Activated T-helper 2 cell treated with anti-CD3 and anti-CD28 coated beads, Interferon-gamma antibody, Interleukin-2, Interleukin-4, amounts not matched to agents 10 μg/mL and 5 μg/mL and 100 μg/mL, durations not matched to agents 14 hours and 24 hours and 36 hours (primary cell): ENCODE measurements at places on chromosomes 12 and 14. TPM values are rescaled to one million over a fixed set of nuclear protein-coding genes. Genes with fewer than 3 reads are reported as not detected.
A peak's percentile ranks its signal among the peaks of the same experiment; 100 is the strongest.

- no peak for DNase-seq
Observed at GRCh38 chr12:108955225-108955835, 65.5 kb downstream of the SVOP start.

SLC6A12 gene
- total RNA-seq, result 0.37 TPM in 1 of 2 replicates, not detected in the other

- DNase-seq, result no peak
Observed at GRCh38 chr12:70919176-70919575, 1.4 kb downstream of the PTPRR start.

DNA sequence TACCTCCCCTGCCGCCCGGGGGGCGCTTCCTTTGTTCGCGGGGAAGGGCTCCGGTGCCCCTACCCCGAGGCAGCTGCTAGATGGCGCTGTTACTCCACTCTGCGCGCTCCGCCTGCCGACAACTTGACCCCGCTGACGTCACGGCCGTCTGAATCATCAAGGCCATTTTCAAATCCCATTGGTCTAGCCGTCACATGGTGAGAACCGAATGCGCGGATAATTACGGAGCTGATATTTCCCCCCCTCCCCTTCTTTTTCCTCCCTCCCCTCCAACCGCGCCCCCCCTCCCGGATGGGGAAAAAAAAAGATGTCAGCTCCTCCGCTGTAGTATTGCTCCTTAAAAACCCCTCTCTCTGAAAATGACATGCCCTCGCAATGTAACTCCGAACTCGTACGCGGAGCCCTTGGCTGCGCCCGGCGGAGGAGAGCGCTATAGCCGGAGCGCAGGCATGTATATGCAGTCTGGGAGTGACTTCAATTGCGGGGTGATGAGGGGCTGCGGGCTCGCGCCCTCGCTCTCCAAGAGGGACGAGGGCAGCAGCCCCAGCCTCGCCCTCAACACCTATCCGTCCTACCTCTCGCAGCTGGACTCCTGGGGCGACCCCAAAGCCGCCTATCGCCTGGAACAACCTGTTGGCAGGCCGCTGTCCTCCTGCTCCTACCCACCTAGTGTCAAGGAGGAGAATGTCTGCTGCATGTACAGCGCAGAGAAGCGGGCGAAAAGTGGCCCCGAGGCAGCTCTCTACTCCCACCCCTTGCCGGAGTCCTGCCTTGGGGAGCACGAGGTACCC lies at the start of gene HOXC10:
Gene HOXC10 (plus strand): TSS at position 246 of the 791 bp plus-strand sequence. CDS start 114 bp downstream, at position 360.
- DNase-seq, result peak; percentile 69

ZC2HC1C gene
- 0.94 and 1.5 TPM in 2 replicates for total RNA-seq
